ENCODE measurements at places on chromosomes 7 and 10.
A peak's percentile ranks its signal among the peaks of the same experiment; 100 is the strongest.

DNA sequence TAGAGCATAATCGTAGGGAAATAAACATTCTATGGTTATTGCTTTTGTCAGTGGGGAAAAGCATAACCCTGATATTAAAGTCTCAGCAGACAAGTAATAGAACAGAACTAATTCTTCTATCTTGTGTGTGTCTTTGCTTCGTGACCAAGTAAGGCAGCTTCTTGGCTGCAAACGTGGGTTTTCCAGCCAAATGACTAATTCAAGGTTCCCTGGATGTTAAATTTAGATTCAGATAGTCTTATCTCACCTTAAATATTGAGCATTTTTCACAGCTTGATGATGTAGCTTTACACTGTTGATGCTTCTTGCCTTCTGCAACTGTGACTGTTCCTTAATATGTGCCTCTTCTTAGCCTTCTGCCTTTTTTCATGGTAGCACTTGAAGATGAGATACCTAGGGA, 113.0 kb downstream of the EXOC4 start:
- DNase-seq: peak; percentile 43

- no peak for DNase-seq
These were observed 4.0 kb upstream of the TMEM236 start for GRCh38 chr10:17747883-17748550.

DNA sequence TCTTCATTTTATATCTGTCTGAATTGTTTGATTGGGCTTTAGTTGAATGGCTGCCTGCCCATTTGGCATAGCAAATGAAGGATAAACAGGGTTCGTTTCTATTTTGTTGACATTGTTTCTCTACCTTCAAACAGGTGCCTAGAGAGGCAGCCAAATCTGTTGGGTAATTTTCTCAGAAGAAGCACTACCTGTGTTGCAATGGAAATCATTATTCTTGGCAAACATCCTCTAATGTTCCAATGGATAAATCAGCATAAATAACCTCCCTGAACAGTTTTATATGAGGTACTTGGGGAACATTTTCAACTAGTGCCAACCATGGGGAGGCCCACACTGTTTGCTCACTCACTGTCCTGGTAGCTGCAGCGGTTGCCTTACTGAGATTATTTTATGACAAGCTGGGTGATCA, 64.4 kb upstream of the PLPP4 start:
- DNase-seq: no peak

GRCh38 chr10:78627254-78627795, 441.4 kb upstream of the ZMIZ1 start:
- DNase-seq: peak; percentile 72

DNA sequence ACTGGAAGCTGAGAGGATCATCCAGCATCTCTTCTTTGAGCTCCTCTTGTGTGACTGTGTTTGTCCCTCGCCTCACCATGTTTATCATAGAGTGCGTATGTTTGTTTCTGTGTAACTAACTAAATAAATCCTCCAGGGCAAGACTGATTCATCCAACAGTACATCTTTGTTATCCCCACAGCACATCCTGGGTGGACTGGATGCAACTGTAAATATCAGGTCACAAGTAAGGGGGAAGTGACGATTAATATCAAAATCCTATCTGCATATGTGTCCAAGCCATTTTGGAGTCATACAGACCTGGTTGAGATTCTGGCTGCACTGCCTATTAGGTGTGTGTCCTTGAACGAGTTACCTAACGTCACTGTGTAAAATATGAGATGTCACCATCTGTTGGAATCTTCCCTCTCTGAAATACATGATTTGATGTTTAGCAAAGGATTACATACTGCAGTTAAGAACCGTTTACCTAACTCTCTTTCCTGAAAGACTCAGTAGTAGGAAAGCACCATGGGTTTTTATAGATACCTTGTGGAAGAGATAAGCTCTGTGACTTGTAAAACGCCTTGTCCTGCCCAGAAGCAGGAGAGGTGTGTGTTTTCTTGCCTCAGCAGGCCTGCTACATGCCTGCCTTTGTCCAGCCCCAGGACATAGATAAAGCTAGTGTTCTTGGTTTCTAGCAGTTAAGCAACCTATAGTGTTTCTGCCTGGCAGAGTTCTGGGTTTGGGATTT, 25.8 kb downstream of the WBP1L start:
- DNase-seq: no peak

Measured in cerebellum (tissue), 4 donors.